Stimulated activated CD8-positive, alpha-beta memory T cell treated with anti-CD3 and anti-CD28 coated beads, Interleukin-7, amount 100 ng/mL, for 24 hours (primary cell): ENCODE measurements at places on chromosomes 16 and 17.

DNA sequence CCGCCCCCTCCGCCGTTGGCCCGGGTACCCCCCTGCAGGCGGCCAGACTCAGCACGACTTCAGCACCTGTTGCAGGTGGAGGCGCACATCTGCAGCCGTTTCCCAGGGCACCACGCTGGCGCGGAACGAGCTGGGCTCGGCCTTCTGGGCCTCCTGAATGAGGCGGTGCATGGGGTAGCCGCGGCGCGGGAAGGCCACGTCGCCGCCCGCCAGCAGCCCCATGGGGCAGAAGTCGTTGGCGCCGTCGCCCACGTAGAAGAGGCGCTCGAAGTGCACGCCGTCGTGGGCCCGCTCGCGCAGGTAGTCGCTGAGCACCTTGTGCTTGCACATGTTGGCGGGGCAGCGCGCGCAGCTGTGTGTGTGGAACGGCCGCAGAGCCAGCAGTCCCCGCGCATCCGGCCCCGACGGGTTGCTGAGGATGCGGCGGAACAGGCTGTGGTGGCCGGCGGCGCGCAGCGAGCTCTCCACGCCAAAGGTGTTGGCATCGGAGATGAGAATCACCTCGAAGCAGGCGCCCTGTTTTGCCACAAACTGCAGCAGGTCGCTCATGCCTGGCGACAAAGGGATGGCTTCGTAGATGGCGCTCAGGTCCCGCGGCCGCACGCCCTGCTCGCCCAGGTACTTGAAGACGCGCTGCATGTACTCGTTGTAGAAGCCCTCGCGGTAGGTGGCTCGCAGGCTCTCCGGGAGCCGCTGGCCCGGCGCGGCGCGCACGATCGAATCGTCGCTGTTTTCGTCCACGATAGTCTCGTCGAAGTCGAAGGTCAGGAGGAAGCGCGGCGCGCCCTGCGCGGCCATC lies 6.2 kb downstream of the PHOSPHO1 start:
- DNase-seq, result no peak

DNA sequence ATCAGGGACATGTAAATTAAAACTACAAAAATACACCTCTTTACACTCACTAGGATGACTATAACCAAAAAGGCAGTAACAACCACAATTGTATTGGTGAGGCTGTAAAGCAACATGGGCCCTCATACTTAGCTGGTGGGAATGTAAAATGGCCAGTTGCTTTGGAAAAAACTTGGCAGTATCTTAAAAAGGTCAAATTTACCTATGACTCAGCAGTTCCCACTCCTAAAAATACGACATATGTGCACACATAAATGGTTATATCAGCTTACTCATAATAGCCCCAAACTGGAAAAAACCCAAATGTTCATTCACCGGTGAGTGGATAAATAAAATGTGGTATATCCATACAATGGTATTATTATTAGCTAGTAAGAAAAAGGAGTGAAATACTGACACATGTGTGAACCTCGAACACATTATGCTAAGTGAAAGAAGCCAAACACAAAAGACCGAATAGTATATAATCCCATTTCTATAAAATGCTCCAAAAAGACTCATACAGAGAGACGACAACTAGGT lies 391.4 kb downstream of the NPIPA8 start:
- no peak for DNase-seq

DNA sequence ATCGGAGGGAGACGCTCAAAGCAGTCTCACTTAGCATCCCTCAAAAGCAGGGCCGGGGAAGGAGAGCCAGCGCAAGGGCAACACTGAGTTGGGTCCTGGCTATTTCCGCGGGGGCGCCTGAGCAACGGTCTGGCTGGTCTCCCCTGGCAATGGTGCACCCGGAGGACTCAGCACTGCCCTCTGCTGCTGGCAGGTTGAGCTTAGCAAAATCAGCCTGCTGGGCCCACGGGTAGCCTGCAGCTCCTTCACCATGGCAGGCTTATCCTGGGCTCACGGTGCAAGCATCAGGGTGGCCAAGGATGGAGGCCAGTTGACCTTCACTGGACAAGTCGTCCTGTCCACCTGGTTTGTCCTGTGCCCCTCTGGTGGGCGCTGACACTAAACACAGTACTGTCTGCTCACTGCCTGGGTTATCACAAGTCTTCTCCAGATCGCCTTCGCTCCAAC lies 14.4 kb upstream of the ALDH3A1 start:
- DNase-seq, result peak; percentile 31

GRCh38 chr17:42891539-42892152 lies 9.0 kb upstream of the G6PC1 start:
- DNase-seq, result no peak

DNA sequence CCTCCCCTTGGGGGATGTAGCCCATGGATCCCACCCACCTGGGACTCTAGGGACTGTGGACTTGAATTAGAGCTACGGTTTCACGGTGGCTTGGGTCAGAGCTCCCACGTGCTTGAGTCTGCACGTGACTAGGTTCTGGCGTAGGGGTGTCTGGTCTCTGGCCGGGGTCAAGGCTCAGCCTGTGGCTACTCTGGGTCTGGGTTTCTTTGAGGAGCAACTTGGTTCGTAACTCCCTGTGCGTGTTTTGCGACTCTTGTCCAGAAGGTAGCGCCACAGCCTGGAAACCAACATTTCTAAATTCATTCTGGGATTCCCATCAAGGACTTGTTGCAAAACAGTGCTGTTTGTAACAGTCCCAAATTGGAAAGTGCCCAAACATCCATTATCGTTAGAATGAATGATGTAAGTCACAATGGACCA lies 470 bp upstream of the GGT6 start:
- DNase-seq, result no peak

DNA sequence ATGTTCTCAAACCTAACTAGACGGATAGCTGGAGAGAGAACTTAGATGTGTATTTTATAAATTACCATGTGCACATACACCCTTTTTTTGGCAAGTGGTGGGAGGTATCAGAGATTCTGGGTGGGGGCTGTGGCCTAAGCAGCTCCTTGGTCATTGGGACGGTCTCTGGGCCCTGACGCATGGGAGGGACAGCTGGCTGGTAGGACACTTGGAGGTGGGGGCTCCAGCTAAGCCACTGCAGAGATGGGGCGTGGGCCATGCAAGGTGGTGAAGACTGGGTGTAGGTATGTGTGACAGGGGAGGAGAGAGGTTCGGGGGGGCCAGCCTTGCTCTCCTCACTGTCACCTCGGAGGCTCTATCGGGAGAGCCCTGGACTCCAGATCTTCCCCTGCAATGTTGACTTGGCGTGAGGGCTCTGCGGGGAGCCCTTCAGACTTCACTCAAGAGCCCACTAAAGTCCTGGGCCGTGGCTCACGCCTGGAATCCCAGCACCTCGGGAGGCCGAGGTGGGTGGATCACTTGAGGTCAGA lies 17.1 kb downstream of the C1QTNF1 start:
- no peak for DNase-seq

DNA sequence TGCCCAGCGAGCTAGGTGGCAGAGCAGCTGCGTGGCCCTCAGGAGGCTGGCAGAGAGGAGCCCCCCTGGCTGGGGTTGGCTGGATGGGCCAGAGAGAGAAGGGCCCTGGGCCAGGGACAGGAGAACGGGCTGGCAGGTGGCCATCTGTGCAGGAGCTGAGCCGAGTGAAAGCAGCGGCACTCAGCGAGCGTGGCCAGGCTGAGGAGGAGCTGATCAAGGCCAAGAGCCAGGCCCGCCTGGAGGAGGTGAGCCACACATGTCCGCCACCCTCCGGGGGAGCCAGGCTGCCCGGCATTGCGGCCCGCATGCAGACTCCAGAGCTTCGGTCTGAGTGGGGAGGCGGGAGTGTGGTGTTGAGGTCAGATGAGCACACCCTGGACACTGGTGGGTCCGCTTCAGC lies 2.1 kb upstream of the RAC3 start:
- no peak for DNase-seq
